ENCODE measurements at places on chromosomes 1 and 21. TPM values are rescaled to one million over a fixed set of nuclear protein-coding genes. Genes with fewer than 3 reads are reported as not detected.

RUNX3 gene
- total RNA-seq: 1.1 TPM

TDRD10 gene
- not detected for total RNA-seq

DNA sequence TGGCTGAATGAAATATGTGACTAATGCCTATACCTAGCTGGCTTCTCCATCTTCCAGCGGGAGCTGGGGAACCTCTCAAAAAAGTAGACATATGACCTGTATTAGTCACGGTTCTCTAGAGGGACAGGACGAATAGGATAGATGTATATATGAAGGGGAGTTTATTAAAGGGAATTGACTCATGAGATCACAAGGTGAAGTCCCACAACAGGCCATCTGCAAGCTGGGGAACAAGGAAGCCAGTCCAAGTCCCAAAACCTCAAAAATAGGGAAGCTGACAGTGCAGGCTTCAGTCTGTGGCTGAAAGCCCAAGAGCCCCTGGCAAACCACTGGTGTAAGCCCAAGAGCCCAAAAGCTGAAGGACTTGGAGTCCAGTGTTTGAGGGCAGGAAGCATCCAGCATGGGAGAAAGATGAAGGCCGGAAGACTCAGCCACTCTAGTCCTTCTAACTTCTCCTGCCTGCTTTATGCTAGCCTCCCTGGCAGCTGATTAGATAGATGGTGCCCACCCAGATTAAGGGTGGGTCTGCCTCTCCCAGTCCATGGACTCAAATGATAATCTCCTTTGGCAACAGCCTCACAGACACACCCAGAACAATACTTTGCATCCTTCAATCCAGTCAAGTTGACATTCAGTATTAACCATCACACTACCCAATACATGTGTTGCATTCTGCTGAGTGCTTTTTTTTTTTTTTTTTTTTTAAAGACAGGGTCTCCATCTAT is 19.6 kb downstream of the OLIG1 start:
- DNase-seq: no peak

DNA sequence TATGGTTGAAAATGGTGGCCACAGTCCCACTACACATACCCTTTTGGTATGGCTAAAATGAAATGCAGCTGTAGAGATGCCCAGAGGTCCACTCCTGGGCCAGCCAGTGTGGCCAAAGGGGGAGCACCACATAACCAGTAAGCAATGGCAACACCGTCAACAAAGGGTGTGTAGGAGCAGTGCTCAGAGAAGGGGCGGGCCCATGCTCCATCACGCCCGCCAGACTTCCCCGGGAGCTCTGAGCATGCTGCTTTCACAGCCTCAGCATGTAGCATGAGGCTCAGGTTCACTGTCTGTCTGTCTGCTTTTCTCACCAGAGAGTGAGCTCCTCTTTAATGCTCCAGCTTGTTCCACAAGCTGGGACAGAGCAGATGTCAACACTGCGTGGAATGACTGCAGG is 537.6 kb downstream of the MATN1 start:
- no peak for DNase-seq

TMEM52 gene
- 5.8 TPM for total RNA-seq

HOOK1 gene
- total RNA-seq: 25.2 TPM

GRCh38 chr1:203661572-203661971 is 34.9 kb downstream of the ATP2B4 start:
- no peak for DNase-seq

CFAP74 gene
- total RNA-seq: not detected

PIGC gene
- 26.1 TPM for total RNA-seq

DNA sequence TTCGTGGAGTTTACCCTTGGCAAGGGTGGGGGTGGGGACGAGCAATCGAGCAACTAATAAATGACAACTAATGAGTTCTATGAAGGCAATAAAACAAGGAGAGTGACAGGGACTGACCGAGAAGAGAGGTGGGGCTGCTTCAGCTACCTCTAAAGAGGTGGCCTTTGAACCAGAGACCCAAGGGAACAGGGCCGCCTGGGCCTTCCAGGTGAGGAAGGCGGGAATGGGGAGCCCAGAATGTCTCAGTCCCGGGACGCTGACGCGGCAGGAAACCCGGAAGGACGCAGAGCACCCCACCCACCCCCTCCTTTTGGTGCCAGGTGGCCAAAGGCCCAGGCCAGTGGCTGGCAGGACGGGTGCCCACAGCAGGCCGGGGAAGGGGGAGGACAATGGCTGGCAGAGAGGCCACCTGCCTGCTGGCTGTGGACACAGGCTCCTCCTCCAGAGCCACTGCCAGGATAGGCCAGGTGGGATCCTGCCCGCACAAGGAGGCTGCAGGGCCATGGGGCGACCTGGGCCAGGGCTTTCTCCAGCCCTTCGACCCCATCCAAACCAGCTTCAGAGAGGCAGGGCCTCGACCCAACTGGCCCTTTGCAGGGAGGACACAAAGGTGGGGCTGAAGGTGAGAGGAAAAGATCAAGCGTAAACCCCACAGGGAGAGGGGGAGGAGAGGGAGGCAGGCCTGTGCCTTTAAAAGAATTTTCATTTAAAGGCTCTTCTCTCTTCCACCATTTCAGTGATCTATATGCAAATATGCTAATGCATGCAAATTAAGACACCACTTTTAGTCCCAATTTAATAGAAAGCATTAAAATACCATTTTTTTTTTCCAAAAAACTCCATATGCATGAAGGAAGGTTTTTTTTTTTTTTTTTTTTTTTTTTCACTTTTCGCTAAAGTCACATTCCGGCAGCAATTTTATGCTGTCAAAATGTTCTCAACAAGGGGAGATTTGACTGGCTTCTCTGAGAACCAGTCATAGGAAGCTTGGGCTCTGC is 58.1 kb downstream of the CASZ1 start:
- no peak for DNase-seq

DNA sequence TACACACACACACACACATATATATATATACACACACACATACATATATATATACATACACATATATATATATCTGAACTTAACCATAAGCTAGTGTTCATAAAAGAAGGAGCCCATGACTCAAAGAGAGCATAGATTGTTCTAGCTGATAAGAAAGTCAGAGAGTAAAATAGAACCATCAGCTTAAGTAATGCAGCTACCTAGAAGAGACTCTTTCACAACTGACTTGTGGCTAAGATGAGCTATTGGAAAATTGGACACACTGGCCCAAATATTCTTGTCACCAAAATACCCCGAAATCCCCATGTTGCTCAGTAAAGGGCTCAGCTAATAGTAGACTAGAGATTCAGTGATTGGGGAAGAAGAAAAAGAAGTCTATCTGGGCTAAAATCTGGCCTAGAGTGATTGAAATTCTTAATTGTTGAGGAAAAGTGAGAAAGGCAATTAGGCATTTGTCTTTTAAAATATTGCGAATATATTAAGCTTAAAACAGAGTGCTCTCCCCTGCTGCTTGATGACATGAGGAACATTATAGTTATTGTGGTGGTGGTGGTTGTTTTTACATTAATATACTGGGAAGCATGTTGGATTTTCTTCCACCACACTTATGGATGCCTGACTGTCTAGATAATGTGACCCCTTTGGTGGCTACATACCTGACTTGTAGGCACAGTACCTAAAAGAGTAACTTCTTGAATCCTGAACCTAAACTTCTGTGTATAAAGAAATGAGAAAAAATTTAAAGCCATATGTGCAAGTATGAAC is 6.3 kb downstream of the SLAMF1 start:
- no peak for DNase-seq

DNA sequence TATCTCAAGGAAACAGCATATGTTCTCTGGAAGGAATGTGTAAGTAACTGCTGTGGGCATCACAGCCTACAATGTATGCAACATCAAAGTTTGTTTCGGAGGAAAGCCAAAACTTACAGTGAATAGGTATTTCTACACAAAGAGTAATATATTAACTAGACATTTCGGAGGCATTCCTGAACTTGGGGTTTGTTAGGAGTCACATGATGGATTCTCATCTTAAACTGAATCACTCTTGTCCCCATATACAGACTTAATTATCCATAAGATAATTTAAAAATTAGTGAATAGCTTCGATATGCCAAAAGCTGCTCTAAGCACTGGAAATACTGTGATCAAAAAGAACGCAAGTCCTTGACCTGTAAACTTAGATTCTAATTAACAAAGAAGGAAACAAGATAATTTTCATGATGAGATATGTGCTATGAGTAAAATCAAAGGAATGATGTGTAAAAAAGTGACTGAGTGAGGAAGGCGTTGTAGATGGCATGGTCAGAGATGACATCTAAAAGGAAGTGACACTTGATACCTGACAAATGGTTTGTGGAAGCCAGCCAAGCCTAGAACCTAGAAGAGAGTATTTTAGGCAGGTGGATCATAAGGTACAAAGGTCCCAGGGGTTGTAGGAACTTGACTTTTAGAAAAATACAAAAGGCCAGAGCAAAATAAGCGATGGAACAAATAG is 273.1 kb downstream of the MRPL39 start:
- DNase-seq: no peak

TRIM17 gene
- total RNA-seq: 4.5 TPM

DNA sequence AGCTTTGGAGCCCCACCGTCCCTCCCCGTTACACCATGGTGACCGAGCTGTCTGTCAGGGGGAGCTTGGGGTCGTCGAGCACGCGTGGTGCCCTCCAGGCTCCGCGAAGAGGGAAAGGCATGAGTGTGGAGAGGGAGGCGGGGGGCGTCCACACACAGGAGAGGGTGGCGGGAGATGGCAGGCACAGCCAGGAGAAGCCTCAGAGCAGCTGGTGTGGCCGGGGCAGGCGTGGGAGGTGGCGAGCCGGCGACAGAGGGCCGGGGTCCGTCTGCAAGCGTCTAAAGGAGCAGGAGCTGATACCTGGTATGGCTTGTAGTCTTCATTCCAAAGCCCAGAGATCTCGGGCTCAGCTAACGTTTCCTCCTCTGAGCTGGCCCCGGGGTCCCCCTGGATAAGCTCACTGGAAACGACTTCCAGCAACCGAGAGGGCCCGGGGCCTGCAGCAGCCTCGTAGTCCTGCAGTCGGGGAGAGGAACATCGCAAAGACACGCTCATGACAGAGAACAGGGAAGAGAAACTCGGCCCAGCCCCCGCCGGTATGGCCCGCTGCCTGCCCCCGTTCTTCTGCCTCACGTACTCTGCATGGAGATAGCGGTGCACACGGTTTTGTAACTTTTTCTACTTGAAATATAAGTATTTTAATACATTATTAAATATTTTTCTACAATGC is 37.4 kb downstream of the CFAP74 start:
- no peak for DNase-seq

DNA sequence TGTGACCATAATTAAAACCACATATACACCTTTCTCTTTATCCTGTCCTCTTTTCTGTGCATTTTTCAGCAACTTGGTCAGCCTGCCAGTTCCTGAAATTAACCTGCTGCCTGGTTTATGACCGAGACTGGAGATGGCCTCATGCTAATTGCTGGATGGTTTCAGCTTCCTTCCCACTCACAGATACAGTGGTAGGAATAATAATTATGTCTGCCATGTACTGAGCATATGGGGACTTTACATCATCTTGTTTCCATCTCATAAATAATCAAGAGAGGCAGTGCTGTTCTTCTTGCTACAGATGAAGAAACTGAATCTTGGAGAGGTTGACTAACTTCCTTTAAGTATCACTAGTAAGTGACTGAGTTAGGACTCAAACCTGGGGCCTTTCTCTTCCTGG is 148.2 kb downstream of the NOS1AP start:
- no peak for DNase-seq

LCE2A gene
- not detected for total RNA-seq

TSSK3 gene
- 2.5 TPM for total RNA-seq

- no peak for DNase-seq
Measured at GRCh38 chr1:156627313-156627880, 8.2 kb downstream of the HAPLN2 start.

- DNase-seq: no peak
Measured at GRCh38 chr1:166544561-166544960, 294.7 kb upstream of the POGK start.

ANKRD45 gene
- not detected for total RNA-seq

ANGPTL3 gene
- 0.77 TPM for total RNA-seq

GRCh38 chr1:160474392-160475242 is 48.4 kb downstream of the SLAMF6 start:
- DNase-seq: no peak

DNA sequence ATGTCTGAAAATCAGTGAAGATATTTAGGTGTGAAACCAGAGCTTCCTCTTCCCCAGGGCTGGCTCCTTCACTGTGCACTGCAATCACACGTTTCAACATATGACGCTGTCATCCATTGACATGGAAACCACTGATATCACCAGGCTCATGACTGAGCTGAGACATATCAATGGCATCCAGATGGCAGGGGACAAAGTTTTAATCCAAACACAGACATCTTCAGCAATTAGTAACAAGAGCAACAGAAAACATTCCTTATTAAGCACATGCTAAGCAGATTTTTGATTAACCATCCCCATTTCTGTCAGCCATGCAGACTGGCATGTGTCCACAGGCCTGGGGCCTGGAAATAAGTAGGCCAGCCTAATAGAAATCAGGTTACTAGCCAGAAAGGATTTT is 108.0 kb upstream of the ADAR start:
- DNase-seq: no peak

FCMR gene
- total RNA-seq: not detected

- no peak for DNase-seq
Measured at GRCh38 chr1:18297896-18298648, 182.7 kb upstream of the KLHDC7A start.

DNA sequence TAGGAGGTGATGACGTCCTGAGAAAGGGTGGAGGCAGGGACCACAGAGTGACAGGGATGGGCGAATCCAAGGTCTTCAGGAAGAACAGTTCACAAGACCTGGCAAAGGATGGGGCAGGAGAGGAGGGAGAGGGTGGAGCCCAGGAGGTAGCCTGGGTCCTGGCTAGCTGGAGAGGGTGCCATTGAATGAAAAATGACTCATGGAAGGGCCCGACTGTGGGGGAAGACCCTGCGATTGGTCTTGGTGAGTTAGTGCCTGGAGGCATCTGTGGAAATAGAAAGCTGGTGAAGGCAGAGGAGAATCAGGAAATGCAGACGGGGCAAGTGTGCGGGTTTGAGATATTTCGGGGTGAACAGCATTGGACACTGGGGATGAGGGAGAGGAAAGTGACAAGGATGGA is 60.3 kb upstream of the SLC45A1 start:
- no peak for DNase-seq

DNA sequence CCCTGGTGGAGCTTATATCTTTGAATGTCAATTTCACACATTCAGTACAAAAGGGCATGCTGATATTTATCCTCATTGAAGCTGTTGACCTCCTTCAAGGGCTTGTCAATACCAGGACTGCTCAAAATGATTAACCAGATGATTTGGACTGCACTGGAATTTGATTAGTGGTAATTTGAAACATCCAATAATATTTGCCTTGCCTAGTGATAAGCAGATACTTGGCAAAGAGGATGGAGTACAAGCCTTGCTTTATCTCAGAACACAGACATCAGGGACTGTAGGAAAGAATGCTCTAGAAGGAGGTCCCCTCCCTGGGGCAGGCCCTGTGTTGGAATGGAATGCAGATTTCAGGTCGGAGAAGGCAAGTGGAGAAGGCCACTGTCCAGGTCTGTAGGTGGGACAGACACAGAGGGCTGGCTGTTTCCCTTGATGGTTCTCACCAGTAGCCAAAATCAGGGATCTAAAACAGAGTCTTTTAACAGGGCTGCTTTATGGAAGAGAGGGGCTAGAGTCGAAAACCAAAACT is 64.8 kb upstream of the ZNF648 start:
- DNase-seq: no peak

NCAM2 gene
- not detected for total RNA-seq

- DNase-seq: no peak
Measured at GRCh38 chr1:238964631-238965030, 421.7 kb upstream of the CHRM3 start.
